Activated CD8-positive, alpha-beta T cell treated with anti-CD3 and anti-CD28 coated beads, Interleukin-2, amount 10 ng/mL, durations not matched to agents 7 days and 5 days (primary cell): ENCODE measurements at places on chromosomes 2 and 18. TPM values are rescaled to one million over a fixed set of nuclear protein-coding genes. Genes with fewer than 3 reads are reported as not detected.

CCDC148 gene
- total RNA-seq: 0.16 TPM

VIT gene
- total RNA-seq: not detected

DNA sequence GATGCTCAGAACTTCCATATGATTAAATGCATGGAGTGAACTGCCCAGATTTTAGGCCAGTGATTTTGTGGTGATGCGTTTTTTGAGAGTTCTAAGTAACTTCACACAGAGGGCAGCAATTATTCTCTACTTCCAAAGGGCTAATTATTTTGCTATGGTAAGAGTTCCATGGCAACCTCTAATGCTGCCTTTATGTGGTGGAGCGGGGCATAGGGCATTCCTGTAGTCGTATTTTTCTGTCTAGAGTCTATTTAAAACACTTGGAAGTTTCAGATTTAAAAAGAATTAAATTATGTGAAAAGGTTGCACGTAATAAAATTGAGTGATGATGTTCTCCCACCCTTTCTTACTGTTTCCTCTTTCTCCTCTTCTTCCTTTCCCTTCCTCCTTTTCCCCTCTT lies 63.9 kb upstream of the EML6 start:
- no peak for DNase-seq

- DNase-seq: no peak
These were observed 72.7 kb upstream of the ZCCHC2 start for GRCh38 chr18:62450175-62450545.

DAW1 gene
- not detected for total RNA-seq

- DNase-seq: no peak
These were observed 66.3 kb upstream of the PSMD14 start for GRCh38 chr2:161241894-161242293.

GRCh38 chr18:63378919-63379638 lies 12.1 kb upstream of the KDSR start:
- no peak for DNase-seq

DNA sequence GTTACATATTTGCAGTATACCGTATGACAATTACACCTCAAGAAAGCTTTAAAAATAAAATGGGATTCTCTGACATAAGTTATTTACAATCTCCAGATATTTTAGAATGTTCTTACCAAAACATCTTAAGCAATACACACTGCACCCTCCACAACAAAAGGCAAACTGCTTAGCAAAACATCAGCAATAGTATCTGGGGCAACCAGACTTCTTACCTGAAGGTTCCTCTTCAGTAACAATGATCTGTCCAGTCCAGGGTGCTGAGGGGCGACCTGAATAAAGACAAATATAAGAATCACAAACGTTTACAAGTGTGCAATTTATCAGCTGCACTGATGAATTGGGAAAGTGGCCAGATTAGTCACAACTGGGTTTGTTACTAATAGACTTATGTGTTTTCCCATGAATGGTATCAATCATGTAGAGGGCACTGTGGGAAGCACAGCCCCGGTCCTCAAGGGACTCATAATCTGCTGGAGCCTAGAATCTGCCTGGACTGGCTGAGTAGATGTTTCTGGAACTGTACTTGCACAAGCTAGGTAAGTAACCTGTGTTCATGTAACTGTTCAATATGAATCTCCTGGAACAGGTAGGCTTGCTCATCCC lies 70.7 kb downstream of the MYOM1 start:
- no peak for DNase-seq

GRCh38 chr2:28754321-28754720 lies 2.7 kb downstream of the PPP1CB start:
- DNase-seq: no peak

GRCh38 chr18:75110846-75111415 lies 98.0 kb downstream of the PTGR3 start:
- no peak for DNase-seq

GRCh38 chr2:166900700-166901099 lies 12.4 kb downstream of the XIRP2 start:
- DNase-seq: no peak

DNA sequence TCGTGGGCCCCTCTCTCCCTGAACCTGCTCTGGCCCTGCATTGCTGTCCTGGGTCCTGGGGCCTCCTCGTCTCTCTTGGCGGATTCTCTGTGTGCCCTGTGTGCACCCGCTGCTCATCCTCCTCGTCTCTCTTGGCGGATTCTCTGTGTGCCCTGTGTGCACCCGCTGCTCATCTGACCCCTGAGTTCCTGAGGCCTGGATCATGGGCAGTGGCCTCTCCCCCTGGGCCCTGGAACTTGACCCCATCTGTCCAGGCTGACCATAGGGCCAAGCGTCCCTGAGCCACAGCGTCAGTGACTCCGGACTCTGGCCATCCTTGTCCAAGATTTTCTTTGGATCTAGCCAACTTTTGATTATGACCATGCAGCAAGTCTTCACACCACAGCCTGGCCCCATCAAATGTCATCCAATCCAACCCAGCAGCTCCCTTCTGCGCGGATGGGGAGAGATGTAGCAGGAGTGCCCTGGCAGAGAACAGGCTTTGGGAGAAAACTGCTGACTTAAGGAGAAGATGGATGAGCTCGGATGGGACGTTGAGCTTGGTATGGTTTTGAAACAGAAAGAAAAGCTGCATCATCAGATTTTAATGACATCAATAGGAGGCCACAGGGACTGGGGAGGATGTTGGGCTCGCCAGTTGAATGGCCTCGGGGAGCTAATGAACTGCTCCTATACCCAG lies 455.1 kb upstream of the HS6ST1 start:
- no peak for DNase-seq

GRCh38 chr18:23643815-23644490 lies 18.8 kb downstream of the ANKRD29 start:
- DNase-seq: no peak

DNA sequence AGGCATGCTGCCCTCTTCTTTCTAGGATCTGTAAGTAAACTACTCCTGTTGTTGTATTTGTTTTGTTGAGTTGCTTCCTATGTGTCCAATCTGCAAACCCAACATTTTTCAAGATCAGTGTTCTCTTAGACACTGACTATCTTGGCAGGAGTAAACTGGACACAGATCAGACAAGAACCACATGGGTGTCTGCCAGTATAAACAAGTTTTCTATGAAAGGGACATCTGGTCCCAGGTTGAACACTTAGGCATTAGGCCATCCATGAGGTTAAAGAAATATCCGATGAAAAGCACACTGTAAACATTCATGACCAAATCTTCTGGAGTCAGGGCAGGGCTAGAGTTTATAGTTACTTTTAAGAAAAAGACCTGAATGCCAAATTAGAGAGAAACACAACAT lies 441.8 kb downstream of the NYAP2 start:
- DNase-seq: no peak

CBLN2 gene
- not detected for total RNA-seq

DNA sequence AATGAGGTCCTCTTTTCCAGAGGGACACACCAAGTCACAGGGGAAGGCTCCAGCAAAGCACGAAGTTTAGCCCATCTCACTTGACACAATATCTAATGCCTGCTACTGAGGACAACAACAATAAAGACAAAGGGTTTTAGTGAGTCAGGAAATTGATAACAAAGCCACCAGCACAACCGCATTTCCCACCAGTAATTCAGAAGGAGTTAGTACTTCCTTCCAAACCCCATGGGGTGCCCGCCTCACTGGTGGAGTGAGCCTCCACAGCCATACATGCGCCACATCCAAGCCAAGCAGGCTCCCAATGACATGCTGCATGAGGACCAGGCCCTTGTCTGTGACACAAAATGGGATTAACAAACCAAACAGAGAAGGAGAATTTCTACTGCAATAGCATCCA lies 40.1 kb downstream of the MRPL35 start:
- no peak for DNase-seq

TTR gene
- not detected for total RNA-seq

GRCh38 chr2:73212448-73213176 lies 1.4 kb upstream of the SMYD5 start:
- DNase-seq: peak; percentile 83

DNA sequence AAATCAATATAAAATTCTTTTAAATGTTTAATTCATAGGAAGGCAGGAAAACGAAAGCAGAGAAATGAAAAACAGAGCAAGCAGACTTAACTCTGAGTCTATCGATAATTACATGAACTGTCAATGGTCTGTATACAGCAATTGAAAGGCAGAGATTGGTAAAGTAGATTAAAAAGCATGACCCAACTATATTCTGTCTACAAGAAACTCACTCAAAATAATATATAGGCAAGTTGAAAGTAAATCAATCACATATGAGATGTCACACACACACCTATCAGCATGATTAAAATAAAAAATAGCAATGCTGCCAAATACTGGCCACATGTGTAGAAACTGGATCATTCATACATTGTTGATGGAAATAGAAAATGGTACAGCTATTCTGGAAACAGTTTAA lies 136.4 kb upstream of the CYP1B1 start:
- DNase-seq: no peak

DNA sequence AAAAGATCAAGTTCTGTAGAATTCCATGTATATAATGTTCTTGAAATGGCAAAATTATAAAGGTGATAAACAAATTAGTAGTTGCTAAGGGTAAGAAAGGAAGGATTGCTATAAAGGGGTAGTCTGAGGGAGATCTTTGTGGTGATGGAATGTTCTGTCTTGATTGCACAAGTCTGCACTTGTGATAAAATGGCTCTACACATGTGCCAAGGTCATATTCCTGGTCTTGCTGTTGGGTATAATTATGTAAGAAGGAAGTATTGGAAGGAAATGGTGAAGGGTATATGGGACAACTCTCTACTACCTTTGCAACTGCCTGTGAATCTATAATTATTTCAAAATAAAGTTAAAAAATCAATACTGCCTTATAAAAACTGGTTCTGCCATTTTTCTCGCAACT lies 15.3 kb downstream of the SGPP2 start:
- DNase-seq: no peak

- DNase-seq: no peak
These were observed 37.7 kb downstream of the TGFA start for GRCh38 chr2:70515938-70516337.

CPO gene
- total RNA-seq: not detected

DNA sequence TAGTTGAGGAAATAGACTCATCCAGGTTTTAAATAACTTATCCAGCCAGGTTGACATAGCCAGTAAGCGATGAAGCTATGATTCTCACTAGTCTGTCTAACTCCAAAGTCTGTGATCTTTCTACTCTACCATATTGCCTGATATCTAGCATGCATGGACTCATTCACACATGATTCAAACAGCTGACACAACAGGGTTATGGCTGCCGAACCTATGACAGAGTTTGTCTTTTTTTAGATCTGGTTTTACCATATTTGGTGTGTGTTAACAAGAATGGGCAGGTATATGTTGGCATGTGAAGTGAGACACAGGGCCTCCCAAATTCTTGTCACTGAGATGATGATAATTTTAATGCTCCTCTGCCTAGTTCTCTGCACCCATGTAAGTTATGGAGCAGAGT lies 210.6 kb downstream of the BABAM2 start:
- DNase-seq: no peak

GRCh38 chr2:18413676-18414396 lies 146.6 kb downstream of the RDH14 start:
- no peak for DNase-seq

UGT1A7 gene
- not detected for total RNA-seq

DNA sequence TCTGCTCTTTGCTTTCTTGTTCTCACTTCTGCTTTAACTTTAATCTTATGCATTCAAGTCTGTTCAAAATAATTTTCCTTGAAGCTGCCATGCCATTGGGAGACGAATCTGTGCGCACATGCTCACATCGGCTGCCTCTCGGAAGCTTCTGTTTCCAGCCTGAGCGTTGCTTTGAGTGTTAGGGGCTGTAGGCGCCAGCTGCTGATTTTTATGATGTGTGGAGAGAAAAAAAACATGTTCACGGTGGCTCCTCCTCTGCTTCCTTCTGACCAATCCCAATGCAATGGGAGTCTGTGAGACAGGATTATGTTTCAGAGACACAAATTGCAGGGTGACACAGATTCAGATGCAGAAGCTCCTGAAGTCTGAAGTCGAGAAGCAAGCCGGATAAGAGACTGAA lies at the start of gene MC4R:
TSS of gene MC4R (minus strand) at position 180 of the 400 bp plus-strand sequence. CDS start 426 bp downstream, outside the sequence.
- DNase-seq: no peak

GRCh38 chr2:100293341-100294161 lies 28.8 kb downstream of the LONRF2 start:
- no peak for DNase-seq

DNA sequence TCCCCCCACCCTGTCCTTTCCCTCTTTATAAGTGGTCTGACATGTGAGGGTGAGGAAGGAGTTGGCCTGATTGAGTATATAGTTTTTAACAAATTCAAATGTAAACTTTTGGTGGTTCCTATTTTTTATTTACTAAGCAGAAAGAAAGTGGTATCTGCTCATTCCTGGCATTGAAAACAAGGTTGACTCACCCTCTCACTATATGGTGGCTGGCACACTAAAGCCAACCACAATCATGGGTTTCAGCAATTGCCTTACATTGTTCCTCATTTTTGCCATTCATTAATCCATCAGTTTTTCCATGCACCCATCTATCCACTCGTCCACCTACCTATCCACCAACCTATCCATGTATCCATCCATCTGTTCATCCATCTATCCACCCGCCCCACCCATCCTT lies 75.4 kb upstream of the IGFBP5 start:
- DNase-seq: no peak

- no peak for DNase-seq
These were observed 148.3 kb downstream of the LAMA3 start for GRCh38 chr18:23837591-23837990.

EFHD1 gene
- 6.0 TPM for total RNA-seq

- no peak for DNase-seq
These were observed 97.9 kb downstream of the ATAD2B start for GRCh38 chr2:23828986-23829385.
